Astrocyte of the spinal cord (primary cell): ENCODE measurements at places on chromosomes 5 and 9.
A peak's percentile ranks its signal among the peaks of the same experiment; 100 is the strongest.

GRCh38 chr9:72268961-72269360, 96.0 kb downstream of the ZFAND5 start:
- no peak for DNase-seq

DNA sequence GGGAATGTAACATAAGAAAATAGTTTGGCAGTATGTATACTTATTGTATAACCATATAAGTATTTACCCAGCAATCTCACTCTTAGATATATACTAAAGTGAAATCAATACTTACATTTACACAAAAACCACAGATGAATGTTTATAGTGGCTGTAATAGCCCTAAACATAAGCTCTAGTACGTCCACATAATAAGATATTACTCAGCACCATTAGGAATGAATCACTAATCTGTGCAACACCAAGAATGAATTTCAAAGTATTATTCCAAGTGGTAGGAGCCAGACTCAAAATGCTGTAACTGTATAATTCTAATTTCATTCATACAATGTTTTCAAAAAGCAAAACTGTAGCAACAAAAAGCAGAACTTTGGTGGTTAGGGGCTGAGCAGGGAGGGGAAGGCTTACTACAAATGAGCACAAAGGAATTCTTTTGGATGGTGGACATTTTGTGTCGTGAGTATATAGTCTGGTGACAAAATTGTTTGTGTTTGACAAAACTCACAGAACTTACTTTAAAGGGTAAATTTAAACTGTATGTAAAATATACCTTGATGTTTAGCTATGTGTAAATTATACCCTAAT, 11.9 kb upstream of the C5orf46 start:
- peak; percentile 67 for DNase-seq

GRCh38 chr5:66351813-66352212, 207.7 kb downstream of the SREK1 start:
- DNase-seq = no peak

GRCh38 chr9:121213136-121213806, 11.6 kb upstream of the RAB14 start:
- DNase-seq = peak; percentile 85

- DNase-seq = no peak
Observed at GRCh38 chr5:8288897-8289516, 420.1 kb downstream of the MTRR start.

DNA sequence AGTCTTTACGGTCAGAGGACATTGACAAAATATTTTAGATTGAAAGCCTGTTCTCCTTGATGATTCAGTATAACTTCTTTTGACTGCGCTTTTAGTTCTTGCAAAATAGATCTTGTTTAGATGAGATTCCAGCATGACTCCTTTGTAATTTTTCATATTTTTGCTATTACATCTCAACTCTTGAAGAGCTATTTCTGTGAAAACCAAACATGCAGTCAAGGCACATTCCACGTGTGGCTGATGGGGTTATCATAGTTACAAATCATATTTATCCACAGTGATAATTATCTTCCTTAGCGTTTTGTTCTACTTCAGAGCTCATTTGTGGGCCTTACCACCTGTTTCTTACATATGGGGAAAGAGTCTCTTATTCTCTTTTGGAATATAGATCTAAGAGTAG, 238.8 kb upstream of the DMRT1 start:
- DNase-seq = no peak

DNA sequence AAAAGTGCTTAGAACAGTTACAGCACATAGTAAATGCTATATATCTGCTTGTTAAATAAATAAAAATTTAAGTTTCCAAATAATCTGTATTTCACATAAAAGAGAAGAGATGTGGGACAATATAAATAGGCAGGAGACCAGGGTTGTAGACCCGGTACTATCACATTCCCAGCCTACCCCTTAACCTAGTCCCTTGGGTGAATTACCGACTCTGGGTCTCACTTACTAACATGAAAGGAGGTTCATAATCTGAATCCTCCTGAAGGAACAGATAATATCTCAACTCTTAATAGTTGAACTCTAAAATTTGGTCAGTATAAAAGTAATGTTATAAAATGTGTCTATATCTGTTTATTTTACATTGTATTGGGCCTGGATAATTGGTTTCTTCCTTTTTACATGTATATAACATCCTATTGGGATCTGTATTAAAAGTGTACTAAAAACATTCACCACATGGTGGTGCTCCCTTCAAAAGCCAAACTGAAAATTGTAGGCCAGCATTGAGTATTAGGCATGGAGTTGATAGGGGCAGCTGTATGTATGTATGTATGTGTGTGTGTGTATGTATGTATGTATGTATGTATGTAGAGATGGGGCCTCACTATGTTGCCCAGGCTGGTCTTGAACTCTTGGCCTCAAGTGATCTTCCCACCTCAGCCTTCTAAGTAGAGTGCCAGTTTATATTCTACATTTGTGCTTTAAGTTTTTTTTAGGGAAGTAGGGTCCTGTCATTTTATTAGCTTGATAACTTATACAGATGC, 64.2 kb upstream of the ABL1 start:
- peak; percentile 81 for DNase-seq

DNA sequence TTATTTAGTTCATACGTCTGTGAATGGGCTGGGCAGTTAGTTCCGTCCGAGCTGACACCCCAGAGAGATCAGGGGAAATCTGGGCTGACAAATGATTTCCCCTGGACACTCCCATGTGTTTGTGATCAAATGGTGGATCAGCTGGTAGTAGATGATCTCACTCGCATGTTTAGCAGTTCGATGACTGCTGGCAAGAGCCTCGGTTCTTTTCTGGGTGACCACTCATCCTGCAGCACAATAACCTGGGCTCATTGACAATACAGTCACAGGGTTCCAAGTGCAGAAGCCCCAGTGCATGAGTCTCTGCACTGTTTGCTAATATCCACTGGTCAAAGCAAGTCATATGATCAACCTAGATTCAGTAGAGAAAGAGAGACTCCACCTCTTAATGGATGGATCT, 155.9 kb downstream of the NR2F1-AS1 start:
- no peak for DNase-seq

DNA sequence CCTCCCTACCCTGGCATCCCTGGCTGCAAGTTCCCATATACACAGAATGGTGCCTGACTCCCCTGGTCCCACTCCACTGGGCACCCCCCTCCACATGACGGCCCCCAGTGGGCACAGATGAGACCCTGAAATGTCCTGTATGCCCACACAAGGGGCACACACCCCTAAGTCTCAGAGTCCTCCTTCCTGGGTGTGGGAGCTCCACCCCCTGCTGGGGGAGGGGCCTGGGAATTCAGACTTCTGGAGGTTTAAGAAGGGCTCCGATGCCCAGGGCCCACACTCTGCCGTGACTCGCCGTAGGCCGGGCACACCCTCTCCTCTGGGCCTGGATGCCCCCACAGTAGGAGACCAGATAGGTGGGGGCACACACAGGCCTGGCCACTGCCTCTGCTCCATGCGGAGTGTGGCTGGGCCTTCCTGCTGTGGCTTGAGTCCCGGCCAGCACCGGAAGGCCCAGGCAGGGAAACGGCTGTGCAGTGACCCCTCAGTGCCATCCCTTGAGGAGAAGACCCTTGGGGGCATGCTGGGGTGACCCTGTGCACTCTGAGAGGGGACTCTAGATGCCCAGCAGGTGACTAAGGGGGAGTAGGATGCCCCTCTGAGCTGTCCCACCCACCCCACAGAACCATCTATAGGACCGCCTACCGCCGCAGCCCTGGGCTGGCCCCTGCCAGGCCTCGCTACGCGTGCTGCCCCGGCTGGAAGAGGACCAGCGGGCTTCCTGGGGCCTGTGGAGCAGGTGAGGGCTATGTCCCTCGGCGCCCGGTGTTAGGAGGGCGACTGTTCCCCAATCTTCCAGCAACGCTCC, 6.5 kb downstream of the EGFL7 start:
- DNase-seq = no peak
